ENCODE measurements at places on chromosomes 1 and 21.

DNA sequence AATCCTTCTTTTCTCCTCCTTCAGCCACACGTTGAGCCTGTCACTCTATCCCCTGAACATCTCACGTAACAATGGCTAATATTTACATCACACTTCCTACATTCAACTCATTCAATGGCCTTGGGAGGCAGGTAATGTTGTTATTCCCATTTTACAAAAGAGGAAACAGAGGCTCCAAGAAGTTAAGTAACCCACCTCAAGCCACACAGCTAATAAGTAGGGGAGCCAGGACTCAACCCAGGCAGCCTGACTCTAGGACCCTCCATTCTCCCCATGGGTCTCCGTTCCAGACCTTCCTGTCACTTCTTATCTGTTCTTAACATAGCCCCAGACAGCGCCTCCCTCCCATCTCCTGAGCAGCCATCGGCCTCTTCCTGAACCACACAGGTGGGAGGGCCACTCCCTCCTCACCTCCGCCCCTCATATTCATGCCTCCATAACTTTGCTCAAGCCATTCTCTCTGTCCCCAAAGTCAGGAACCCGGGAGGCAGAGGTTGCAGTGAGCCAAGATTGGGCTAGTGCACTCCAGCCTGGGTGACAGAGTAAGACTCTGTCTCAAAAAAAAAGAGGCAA is 2.2 kb downstream of the PADI4 start:
- DNase-seq: no peak

GRCh38 chr1:111733183-111733991 is 5.8 kb downstream of the INKA2 start:
- DNase-seq: no peak

DNA sequence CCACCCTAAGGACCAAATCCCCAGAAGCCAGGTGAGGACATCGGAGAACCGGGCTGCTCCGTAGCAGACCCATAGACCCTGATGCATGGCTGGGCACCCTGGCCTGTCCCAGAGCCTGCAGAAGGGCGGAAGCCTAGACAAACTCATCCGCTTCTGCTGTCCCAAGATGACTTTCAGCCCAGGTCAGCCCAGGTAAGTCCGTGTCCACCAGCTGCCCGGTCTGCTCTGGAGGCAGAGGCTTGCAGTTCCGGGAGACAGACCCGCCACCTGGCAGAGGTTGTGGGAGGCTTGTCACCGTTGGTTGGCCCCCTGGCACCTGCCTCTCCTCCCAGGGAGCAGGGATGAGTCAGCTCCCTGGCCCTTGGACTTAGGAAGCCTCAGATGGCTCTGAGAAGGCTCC is 22.8 kb upstream of the POFUT2 start:
- no peak for DNase-seq

- DNase-seq: no peak
Observed at GRCh38 chr1:58979086-58979485, 195.2 kb upstream of the JUN start.

DNA sequence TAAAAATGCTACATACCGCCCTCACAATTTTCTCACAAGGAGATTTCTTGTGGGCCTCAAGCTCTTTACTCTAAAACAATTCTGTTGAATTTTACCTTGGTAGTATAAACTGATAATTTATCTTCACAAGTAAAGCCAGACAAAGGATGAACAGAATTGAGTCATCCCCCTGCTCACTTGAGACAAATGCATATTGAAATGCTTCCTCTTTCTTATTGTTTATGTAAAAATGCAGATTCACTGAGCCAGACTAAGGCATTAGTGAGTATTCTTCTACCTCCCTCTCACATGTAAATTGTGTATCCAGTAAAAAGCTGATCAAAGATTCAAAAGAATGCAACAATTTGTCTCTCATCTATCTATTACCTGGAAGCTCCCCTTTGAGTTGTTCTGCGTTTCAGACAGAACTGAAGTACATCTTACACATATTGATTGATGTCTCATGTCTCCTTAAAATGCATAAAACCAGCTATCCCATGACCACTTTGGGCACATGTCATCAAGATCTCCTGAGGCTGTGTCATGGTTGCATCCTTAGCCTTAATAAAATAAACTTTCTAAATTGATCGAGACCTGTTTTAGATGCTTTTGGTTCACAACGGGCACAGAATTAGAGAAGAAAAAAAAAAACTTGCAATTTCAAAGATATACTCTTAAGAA is 743.1 kb upstream of the B3GALT2 start:
- DNase-seq: no peak

DNA sequence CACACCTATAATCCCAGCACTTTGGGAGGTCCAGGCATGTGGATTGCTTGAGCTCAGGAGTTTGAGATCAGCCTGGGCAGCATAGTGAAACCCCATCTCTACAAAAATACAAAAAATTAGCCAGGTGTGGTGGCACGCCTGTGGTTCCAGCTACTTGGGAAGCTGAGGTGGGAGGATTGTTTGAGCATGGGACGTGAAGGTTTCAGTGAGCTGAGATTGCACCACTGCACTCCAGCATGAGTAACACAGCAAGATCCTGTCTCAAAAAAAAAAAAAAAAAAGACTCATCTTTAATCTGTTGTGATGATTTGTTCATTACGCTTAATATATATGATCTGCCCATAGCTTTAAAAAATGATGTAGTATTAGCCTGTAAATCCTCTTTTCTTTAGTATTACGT is 44.0 kb downstream of the OR10J1 start:
- DNase-seq: no peak

GRCh38 chr1:2042830-2043773 is 7.1 kb upstream of the PRKCZ start:
- no peak for DNase-seq

DNA sequence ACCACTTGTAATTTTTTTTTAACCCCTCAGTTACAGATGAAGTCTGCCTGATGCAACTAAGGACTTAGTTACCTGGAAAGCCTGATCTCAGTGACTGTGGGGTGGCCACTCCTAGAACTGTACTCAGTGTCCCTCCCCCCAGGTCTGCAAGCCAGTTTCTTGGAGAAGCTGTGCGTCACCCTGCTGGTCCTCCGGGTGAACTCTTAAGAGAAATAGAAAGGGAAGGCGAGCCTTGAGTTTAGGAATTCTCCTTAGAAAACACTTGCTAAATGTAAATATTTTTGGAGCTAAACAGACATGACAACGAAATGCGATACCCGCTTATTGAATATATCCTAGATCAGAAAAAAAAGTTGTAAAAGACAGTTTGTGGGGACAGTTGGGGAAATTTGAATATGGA is 730 bp downstream of the SLC16A4 start:
- no peak for DNase-seq

DNA sequence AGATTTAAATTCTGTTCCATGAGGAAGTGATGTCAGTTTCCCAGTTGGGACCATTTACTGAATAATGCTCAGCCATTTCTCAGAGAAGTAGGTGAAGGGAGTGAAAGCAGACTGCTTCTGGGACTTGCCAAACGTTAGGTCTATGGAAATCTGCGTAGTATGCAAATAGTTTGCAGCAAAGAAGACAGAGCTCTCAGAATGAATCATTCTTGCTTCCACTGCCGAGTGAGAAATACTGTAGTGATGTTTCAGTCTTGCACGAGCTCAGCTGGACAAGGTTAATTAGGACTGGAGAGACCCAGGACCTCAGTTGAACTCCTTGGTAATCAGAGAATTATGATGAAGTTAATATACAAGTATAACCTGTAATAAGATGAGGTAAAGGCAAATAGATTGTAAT is 317.7 kb upstream of the DAB1 start:
- no peak for DNase-seq

DNA sequence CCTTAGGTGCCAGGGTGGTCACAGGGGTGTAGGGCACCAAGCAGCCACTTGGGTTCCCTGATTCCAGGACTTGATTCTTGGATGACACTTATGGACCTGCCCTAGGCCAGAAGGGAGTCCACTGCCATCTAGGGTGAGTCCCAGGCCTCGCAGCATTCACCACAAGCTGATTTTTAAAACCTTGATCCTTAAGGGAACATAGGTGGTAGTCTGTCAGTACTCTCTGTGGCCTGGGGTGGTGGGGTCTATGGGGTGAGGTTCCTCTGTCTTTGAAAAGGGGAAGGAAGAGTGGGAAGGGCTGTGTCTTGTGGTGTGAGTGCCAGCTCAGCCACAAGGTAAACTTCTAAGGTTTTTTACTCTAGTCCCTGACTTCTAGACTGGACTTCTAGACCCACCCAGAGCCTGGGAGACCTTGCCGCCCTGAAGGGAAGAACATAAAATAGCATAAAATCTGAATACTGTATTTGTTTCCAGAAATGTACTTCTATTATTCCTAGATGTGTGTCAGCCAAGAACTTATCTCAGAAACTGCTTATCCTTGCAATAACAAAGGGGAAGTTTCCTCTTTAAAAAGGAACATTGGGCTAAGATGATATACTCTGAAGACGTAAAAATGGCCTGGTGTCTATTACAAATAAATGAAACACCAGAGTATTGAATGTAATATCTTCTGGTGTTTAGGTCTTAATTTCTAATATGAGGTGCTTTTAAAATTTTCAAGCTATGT is 757.3 kb downstream of the LTN1 start:
- no peak for DNase-seq

DNA sequence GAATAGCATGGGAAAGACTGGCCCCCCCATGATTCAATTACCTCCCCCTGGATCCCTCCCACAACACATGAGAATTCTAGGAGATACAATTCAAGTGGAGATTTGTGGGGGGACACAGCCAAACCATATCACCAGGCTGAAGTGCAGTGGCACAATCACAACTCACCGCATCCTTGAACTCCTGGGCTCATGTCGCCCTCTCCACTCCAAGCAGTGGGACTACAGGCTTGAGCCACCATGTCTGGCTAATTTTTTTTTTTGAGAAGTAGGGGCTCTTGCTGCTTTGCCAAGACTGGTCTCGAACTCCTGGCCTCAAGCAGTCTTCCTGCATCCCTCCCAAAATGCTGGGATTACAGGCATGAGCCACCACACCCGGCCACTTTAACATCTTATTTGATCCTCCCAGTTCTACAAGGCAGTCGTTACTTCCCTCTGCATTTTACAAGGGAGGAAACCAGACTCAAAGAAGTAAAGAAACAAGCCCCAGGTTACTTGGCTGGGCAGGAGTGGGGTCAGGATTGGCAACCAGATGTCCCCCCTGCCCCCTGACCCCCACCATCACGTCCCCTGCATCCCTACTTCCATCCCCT is 26.9 kb upstream of the ACTL8 start:
- no peak for DNase-seq

DNA sequence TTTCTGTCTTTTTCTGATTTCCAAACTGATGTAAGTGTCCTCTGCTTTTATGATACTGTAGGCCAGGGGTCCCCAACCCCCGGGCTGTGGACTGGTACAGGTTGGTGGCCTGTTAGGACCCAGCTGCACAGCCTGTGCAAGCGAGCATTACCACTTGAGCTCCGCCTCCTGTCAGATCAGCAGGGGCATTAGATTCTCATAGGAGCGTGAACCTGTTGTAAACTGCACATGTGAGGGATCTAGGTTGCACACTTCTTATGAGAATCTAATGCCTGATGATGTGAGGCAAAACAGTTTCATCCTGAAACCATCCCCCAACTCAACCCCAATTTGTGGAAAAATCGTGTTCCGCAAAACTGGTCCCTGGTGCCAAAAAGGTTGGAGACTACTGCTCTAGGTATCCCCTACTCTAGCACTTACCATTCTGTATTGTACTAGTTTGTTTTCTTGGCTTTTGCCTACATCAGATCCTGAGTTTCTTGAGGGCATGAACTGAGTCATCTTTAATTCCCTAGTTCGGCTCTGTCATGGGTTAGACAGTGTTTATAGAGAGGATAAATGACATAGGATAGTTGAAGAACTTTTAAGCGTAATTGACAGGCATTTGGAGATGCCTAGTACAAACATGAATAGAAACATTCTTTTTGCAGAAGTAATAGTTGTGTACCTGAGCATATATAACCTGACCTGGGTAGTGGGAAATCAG is 4.1 kb downstream of the ABCD3 start:
- DNase-seq: no peak

DNA sequence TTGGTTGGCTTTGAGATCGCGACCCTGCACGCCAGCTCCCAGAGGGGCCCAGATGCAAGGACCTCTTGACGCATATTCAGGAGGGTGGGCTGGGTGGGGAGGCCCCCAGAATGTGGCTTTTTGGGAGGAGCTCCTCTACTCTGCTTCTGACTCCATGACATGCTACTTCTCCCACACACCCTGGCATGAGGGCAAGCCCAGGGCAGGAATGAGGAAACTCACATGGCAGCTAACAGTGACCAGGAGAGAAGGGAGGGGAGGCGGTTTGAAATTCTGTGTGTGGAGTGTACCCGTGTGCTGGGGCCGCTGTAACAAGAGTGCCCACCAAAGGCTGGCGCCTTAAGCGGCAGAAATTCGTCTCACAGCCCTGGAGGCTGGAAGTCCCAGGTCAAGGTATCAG is 61.3 kb upstream of the GPR153 start:
- DNase-seq: no peak

DNA sequence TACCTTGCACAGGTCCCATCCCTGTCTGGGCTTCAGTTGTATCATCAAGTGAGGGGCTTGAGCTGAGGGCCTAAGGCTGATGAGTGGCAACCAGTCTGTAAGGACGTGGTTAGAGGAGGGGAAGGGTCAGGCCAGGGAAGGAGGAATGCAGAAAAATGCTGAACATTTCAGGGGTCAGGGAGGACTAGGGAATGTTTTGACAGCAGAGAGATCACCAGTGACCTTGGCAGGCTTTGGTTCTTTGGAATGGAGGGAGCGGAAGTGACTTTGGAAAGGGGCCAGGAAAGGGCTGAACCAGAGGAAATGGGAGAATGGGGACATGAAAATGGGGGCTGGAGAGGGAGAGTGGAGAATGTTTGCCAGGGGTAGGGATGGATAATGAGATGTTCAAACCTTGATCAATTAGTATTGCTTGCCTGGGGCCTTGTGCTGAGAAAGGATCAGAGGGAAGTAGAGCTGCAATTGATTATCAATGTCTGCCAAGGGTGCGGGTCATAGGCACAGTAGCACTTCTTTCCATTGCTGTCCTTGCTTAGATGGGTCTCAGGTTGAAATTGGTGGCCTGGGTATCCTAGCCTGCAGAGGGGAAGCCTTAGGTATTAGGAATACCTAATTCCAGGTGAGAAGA is 7.4 kb downstream of the LDLRAP1 start:
- no peak for DNase-seq

- DNase-seq: no peak
Observed at GRCh38 chr1:168454211-168454815, 89.5 kb downstream of the XCL2 start.

- DNase-seq: no peak
Observed at GRCh38 chr1:81869307-81869706, 68.6 kb downstream of the ADGRL2 start.

- DNase-seq: no peak
Observed at GRCh38 chr21:39610703-39611102, 2.0 kb upstream of the B3GALT5 start.

DNA sequence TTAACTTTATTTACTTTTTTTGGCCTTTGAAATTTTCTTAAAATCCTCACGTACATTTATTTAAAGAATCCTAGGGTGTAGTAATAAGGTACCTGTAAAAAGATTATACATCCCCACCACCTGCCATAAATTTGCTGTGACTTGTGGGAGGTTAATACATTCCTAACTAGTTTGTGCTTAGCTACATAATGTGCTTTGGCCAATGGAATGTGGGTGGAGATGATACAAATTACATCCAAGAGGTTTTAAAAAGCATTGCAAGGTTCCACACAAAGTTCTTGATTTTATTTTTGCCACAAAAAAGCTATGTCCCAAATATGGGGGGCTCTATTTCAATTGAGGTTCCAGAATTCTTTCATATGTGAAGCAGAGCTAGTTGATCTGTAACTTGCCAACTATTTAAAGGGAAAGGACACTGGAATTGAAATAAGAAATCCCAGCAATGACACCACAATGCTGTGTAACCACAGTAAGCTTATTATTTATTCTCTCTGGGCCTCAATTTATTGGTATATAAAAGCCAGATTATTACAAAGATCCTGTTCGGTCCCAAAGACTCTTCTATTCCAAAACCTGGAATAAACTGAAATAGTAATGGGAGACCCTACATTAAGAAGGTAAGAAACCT is 15.7 kb downstream of the ASPM start:
- DNase-seq: no peak
